Activated CD4-positive, alpha-beta T cell treated with anti-CD3 and anti-CD28 coated beads, Interleukin-2, Interleukin-6, amounts not matched to agents 100 ng/mL and 50 ng/mL, durations not matched to agents 16 hours and 8 hours (primary cell): ENCODE measurements at places on chromosomes 5 and 9.

DNA sequence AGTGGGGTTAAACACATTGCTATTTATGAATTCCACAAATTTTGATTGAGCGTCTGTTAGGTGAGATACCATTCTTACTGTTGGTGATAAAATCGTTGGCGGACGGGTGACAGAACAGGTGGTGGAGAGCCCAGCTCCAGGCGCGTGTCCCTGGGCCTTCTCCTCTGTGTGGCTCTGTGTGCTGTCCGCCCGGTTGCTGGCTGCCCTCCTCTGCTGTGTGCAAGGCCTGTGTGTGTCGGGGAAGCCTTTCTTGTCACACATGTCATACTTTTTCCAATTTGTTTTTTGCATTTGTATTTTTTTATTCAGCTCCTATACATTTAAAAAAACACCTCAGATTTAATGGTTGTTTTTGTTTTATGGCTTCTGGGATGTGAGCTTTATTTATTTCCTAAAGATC is 33.9 kb downstream of the TENT4A start:
- no peak for DNase-seq

DNA sequence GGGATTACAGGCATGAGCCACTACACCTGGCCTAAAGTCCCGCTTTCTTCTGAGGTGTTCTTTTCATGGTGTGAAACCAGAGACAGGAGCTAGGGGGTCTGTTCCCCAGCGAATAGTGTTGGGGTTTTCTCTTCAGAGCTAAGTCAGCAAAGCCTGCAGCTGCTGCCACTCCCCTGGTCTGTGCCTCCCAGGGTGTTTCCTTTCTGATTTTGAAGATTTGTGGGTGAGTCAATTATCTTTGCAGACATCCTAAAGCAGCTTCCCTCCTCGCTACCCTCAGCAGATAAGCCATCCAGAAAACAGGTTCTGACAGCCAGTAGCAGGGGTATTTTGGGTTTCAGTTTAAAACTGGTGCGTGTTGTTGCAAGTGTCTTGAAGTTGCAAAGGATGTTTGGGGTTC is 72.0 kb upstream of the IQGAP2 start:
- DNase-seq, result peak; percentile 42

GRCh38 chr9:92977279-92977678 is 30.0 kb downstream of the FGD3 start:
- DNase-seq, result no peak

DNA sequence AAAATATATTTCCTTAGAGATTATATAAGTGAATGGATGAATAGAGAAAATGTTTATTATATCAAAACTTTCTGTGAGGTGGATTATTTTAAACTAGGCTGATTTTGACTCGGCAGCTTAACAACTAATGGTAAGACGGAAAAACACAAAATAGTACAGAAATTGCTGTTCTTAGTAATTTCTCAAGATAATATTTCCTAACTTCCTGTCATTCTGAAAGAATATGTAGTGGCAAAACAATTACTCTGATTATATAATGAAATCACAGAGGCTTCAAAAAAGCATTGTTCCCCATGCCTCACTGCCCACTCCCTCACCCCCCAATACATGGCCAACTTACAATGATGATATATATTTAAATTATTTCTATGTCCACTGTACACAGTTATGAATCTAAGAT is 85.4 kb downstream of the YTHDC2 start:
- no peak for DNase-seq

DNA sequence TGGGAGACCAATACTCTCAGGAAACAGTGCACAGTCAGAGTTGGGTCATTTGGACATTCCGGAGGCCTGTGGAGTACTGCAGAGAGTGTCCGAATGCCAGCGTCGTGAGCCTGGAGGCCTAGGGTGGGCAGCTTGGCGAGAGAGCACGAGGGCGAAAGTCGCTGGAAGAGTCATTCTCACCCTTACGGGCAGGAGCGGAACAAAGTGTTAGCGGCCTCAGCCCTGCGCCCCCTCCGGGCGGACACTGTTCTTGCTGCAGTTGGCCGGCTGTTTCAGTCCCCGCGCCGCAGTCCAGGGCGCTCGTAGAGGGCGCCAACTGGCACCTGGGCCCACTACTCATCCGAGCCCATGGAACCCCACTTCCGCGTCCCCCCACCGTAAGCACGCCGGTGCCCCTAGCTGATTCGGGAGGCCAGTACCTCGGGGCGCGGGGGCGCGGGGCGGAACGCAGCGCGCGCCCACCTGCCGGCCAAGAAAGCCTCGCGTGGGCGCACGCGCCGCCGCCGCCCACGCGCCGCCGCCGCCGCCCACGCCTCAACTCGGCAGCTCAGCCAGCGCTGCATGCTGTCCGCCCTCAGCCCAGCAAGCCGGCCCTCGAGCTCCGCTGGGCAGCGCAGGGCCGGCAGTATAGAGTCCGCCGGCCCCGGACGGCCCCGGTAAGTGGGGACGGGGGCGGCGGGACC is 99.7 kb upstream of the CCL21 start:
- no peak for DNase-seq

DNA sequence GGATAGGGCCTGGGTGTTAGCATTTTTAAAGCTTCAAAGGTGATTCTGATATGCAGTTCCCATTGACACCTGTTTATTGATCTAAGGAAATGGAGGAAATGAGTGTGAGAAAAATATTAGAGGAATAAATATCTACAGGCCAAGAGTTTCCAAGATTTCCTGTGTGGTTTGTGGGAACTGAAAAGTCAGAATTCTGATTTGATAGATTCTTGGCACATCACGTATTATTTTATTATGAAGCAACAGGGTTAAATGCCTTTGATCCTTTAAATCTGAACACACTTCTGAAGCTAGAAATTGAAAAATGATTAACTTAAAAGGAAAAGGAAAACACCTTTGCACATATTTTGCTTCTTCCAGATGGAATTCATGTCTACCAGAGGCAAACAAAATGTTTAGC is 113.7 kb downstream of the CD180 start:
- DNase-seq, result no peak

DNA sequence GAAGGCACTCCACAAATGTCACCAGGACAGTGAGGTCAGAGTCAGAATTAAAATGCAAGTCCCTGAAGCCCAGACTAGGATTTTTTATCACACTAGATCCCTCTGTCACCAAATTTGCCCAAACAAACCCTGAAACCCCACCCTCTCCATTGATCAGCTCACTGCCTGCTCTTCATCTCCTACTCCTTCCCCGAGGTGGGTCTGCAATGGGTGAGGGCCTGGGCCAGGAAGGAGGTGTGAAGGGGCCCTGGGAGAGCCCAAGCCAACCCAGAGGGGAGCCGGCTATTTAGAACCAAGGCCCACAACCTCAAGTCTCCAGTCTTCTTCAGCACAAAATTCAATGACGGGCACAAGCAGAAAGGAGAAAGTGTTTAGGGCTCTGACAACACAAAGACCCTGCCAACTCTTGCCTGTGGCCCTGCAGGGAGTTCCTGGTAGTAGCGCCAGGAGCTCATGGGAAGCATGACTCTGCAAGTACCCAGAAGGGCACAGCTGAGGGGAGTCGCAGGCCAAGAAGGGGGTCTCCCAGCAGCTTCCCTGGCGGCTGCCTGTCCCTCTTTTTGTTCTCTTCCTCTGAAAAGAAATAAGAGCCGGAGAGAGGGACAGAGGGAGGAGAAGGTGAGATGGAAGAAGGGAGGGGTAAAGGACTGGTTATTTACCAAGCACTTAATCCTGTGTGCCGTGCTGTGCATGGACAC is 5.5 kb downstream of the FOXI1 start:
- no peak for DNase-seq

GRCh38 chr5:670396-671270 is 22.5 kb downstream of the TPPP start:
- no peak for DNase-seq

DNA sequence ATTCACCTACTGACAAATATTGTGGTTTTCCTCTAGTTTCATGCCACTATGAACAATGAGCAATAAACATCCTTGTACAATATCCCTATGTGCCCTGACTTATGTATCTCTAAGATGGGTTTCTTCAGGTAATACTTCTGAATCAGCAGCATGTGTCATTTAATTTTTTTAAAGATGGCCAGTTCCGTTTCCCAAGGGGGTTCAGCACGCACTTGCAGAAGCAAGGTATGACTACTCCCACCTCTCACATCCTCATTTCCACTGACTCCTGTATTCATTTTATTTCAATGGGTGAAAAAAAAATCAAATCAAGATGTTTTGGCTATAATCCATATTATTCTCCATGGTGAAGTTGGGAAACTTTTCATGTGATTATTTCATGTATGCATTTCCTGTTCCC is 14.7 kb upstream of the ADAMTS19 start:
- no peak for DNase-seq

- no peak for DNase-seq
Observed at GRCh38 chr5:40475561-40475960, 204.2 kb upstream of the PTGER4 start.

GRCh38 chr5:109987970-109988369 is 298.2 kb downstream of the MAN2A1 start:
- DNase-seq, result no peak
